ENCODE measurements at places on chromosomes 3 and 15.

GRCh38 chr3:21551019-21551418, 200.0 kb downstream of the ZNF385D start:
- H3K36me3 ChIP-seq: no peaks in the 10 kb centered on the region
- DNase-seq: no peak
- no peaks in the 10 kb centered on the region for H3K4me1 ChIP-seq
- no peaks in the 10 kb centered on the region for H3K27me3 ChIP-seq
- no peak overlapping the region for H3K4me3 ChIP-seq
- H3K27ac ChIP-seq: no peak overlapping the region

- H3K36me3 ChIP-seq: no peaks in the 10 kb centered on the region
- H3K27ac ChIP-seq: no peak overlapping the region
- H3K27me3 ChIP-seq: no peaks in the 10 kb centered on the region
Measured at GRCh38 chr3:39203402-39203801, 11.0 kb upstream of the XIRP1 start.

DNA sequence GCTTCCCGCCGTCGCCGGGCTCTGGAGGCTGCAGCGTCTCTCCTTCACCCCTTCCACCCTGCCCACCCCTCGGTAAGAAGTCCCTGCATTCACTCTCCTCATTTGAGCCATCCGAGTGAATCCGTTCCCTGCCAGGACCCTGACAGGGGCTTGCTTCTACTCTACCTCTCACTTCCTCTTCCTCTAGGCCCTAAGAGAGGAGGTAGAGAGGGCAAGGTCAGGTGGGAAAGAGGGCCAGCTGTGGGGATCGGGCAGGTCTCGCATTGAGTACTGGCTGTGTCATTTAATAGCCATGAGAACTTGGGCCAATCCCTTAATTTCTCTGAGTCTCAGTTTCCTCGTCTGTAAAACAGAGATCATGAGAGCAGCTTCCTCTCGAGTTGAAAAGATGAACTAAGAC, 283.6 kb downstream of the UACA start:
- H3K27me3 ChIP-seq: no peaks in the 10 kb centered on the region
- H3K4me1 ChIP-seq: peaks cover 56% of the 10 kb centered on the region
- no peak for DNase-seq
- no peak overlapping the region for H3K4me3 ChIP-seq
- no peaks in the 10 kb centered on the region for H3K36me3 ChIP-seq
- no peak overlapping the region for H3K27ac ChIP-seq

- no peak overlapping the region for H3K27ac ChIP-seq
- no peak overlapping the region for H3K4me3 ChIP-seq
Measured at GRCh38 chr15:40990789-40991188, 37.5 kb downstream of the CHAC1 start.

GRCh38 chr15:77019521-77020331, 24.8 kb downstream of the PSTPIP1 start:
- no peak overlapping the region for H3K4me3 ChIP-seq
- no peaks in the 10 kb centered on the region for H3K36me3 ChIP-seq
- peaks cover 25% of the 10 kb centered on the region for H3K4me1 ChIP-seq
- DNase-seq: no peak

Measured in MM.1S (cell line).